ENCODE measurements at places on chromosomes 4 and X. TPM values are rescaled to one million over a fixed set of nuclear protein-coding genes. Genes with fewer than 3 reads are reported as not detected.

- no peak for DNase-seq
Observed at GRCh38 chr4:158621729-158622128, 50.0 kb downstream of the C4orf46 start.

GRCh38 chr4:13580036-13580435 is 35.7 kb upstream of the NKX3-2 start:
- no peak for DNase-seq

GRCh38 chr4:64251781-64252180 is 157.5 kb downstream of the TECRL start:
- no peak for DNase-seq

GRCh38 chr4:107991945-107992630 is 2.4 kb downstream of the HADH start:
- DNase-seq: no peak

- no peak for DNase-seq
Observed at GRCh38 chrX:73850124-73851013, 287.4 kb downstream of the CHIC1 start.

The SEC24D gene
- 10.1 TPM for total RNA-seq

The IL21 gene
- total RNA-seq: not detected

The SLC34A2 gene
- total RNA-seq: 0.16 TPM

The GRK4 gene
- total RNA-seq: 53.8 TPM

The MAGEC2 gene
- total RNA-seq: not detected

The HHIP gene
- total RNA-seq: 0.31 TPM
